ENCODE measurements at places on chromosomes 16 and 17.
A peak's percentile ranks its signal among the peaks of the same experiment; 100 is the strongest.

DNA sequence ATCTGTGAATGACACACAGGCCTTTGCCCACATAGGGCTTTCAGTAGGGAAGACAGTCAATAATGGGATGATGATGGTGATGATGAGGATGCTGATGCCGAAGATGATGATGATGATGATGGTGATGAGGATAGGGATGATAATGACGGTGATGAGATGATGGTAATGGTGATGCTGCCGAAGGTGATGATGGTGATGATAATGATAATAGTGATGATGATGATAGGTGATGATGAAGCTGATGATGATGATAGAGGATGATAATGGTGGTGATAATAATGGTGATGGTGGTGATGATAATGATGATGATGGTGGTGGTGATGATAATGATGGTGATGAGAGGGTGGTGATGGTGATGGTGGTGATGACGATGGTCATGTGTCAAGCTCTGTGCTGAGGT, 12.9 kb downstream of the FOXL1 start:
- no peak for DNase-seq

GRCh38 chr16:70331588-70332358, 14.9 kb upstream of the DDX19A start:
- DNase-seq, result no peak

GRCh38 chr17:65121916-65122806, 15.0 kb upstream of the RGS9 start:
- no peak for DNase-seq

DNA sequence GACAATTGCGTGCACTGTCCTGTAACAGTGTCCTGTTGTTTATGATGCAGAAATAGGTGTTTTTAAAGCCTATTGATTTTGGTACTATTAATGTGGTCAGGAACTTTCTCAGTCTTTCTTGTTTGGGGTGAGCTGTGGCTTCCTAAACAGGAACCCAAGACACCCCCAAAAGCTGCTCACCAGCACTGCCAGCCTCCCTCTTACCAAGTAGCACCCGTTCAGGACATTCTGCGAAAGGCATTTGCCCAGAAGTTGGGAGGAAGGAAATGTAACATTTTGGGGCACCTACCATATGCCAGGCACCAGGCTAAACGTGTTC, 21.6 kb upstream of the STH start:
- DNase-seq, result no peak

- DNase-seq, result peak; percentile 54
Observed at GRCh38 chr17:7882068-7882467, 6.5 kb upstream of the CHD3 start.

- no peak for DNase-seq
Observed at GRCh38 chr16:29687755-29688154, 8.8 kb downstream of the QPRT start.

DNA sequence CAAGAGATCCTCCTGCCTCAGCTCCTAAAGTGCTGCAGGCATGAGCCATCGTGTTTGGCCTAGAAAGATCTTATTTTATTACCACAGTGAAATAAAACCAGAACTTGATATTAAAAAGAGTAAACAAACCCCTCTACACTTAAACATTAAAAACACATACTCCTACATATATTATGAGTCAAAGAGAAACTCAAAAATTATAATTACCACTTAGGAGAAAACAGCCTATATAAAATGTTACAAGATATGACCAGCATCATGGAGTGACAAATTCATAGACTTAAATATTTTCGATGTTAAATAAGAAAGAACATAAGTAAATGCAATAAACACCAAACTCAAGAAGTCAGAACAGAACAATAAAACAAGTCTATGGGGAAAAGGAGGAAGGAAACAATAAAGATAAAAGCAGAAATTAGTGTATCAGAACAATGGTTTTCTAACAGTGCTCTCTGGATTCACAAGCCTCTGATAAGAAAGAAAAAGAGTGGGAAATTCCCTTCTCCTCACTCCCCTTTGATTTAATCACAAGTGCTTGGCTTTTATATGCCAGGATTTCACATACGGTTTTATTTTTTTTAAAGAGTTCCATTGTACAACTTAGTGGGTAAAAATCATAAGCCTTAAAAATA, 23.0 kb downstream of the SKAP1 start:
- DNase-seq, result no peak

DNA sequence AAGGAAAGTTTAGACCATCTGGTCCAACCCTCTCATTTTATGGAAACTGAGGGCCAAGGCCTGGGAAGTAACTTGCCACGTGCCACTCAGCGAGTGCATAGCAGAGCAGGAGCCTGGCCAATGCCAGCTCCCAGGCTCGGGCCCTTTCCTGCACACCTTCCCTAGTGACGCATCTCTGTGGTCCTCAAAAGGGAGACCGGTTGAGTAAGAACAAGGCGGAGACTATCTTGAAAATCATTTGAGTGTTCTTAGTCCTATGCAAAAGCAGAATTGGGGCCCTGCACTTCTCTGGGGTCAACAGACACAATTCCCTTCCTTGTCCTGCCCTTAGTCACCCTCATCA, 2.8 kb downstream of the CCL4 start:
- DNase-seq, result no peak

DNA sequence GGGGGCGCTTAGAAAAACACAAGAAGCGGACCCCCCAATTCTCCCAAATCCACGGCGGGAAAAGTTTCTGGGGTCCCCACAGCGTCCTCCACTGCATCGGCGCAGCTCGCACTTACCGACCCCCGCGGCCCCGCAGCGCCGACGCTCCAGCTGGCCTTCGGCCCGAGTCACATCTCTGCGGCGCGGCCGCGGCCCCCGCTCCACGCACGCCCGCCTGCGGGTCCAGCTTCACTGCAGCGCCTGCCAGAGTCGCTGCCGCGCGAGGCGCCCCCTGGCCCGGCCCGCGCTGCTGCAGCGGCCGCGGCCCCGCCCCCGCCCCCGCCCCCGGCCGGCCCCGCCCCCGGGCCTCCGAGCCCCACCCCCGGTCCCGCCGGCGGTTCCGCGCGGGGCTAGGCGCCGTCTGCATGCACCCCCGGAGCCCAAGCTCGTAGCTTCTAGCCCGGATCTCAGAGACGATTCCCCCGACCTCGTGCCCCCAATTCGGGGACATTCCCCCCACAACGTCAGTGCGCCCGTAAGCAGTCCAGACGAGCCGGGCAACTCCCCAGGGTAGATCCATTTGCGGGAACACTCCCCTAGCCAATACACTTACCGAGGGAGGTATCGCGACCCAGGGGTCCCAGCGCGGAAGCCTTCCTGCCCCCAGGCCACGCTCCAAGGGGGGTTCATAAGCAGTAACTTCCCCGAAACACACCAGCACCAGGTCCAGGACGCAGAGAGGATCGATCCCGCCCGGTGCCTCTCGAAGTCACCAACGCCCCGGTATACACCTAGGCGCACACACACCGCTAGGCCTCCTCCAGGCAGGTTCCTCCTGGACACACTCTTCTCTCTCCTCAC, at the start of gene GPRC5B:
Gene GPRC5B (minus strand): TSS at position 238 of the 840 bp plus-strand sequence. CDS start 12,003 bp downstream, outside the sequence.
- peak; percentile 19 for DNase-seq

DNA sequence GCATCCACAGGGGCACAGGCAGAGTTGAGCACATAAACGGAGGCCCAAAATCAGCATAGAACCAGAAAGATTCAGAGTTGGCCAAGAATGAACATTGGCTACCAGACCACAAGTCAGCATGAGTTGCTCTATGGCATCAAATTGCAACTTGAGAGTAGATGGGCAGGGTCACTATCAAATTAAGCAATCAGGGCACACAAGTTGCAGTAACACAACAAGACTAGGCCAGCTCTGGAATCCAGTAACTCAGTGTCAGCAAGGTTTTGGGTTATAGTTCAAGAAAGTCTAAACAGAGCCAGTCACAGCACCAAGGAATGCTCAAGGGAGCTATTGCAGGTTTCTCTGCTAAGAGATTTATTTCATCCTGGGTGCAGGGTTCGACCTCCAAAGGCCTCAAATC, 12.9 kb downstream of the G6PC1 start:
- DNase-seq, result no peak

DNA sequence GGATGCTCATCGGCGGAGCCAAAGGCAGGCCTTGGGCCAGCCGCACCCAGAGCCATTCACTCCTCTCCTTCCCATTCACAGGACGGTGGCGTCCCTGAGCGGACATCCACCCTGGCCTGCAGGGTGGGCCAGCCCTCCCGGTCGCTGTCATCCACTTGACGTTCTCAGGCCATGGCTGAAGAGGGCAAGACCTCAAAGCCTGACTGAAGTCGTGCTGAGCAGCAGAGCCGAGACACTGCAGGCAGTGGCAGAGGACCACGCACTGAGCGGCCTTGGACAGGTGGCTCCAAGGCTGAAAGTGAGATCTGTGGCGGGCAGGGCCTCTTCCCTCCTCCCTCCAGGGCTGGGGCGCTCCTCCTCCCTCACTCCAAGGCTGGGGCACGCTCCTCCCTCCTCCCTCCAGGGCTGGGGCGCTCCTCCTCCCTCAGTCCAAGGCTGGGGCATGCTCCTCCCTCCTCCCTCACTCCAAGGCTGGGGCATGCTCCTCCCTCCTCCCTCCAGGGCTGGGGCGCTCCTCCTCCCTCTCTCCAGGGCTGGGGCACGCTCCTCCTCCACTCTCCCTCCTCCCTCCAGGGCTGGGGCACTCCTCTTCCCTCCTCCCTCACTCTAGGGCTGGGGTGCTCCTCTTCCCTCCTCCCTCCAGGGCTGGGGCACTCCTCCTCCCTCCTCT, 24.1 kb downstream of the GNPTG start:
- no peak for DNase-seq

- no peak for DNase-seq
Observed at GRCh38 chr17:80106176-80106575, 4.8 kb downstream of the GAA start.

DNA sequence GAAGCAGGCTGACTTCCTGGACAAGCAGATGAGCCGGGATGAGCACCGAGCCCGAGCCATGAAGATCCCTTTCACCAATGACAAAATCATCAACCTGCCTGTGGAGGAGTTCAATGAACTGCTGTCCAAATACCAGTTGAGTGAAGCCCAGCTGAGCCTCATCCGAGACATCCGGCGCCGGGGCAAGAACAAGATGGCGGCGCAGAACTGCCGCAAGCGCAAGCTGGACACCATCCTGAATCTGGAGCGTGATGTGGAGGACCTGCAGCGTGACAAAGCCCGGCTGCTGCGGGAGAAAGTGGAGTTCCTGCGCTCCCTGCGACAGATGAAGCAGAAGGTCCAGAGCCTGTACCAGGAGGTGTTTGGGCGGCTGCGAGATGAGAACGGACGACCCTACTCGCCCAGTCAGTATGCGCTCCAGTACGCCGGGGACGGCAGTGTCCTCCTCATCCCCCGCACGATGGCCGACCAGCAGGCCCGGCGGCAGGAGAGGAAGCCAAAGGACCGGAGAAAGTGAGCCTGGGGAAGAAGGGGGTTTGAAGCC, 11.0 kb downstream of the NFE2L1 start:
- DNase-seq, result no peak

DNA sequence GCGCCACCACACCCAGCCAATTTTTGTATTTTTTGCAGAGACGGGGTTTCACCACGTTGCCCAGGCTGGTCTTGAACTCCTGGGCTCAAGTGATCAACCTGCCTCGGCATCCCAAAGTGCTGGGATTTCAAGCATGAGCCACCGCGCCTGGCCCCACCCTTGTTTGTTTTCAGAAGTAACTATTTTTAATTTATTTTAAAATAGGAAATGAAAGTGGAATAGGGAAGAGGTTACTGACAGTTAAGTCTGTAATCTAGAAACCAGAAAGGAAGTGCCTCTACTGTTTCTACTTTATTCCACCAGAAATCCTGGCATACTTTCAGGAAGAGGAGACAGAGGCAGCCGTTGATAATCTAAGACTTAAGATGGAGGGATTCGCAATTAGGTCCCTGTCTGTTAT, 225.6 kb downstream of the TANC2 start:
- DNase-seq, result no peak

GRCh38 chr16:49439050-49439449, 65.4 kb downstream of the C16orf78 start:
- DNase-seq, result no peak

GRCh38 chr17:73956595-73957465, 246.6 kb upstream of the RPL38 start:
- peak; percentile 56 for DNase-seq

GRCh38 chr16:15477802-15478201, 43.4 kb downstream of the BMERB1 start:
- no peak for DNase-seq

DNA sequence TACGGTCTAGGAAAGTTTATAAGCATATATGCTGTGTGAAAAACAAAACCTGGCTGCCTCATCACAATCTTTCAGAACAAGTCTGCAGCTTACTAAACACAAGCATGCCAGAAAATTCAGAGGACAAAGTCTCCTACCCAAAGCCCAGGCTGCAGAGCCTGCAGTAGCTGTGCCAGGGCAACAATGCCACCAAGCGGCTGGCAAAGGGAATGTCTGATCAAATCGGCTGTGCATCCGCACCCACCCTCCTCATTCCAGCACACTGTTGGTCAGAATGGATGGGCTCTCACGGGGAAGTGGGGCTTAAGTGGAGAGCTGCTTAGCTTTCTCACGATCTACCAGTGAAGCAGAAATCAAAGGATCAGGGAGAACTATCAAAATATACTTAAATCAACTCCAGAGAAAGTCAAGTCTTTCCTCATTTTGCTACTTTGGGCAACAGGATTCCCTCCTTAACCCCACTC, 73.5 kb downstream of the CYTH1 start:
- peak; percentile 24 for DNase-seq

DNA sequence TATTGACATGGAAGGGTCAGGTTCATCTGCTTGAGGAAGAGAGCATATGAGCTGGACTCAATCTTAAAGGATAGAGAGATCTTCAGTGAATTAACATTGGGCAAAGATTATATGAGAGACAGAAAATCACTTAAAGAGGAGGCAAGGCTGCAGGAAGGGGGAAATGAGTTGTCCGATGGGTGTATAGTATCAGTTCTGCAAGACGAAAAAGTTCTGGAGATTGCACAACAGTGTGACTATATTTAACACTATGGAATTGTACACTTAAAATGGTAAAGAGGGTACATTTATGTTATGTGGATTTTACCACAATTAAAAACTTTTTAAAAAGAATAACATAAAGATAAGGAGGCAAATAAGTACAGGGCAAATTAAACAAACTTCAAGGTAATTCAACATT, 80.7 kb downstream of the HELZ start:
- DNase-seq, result no peak

DNA sequence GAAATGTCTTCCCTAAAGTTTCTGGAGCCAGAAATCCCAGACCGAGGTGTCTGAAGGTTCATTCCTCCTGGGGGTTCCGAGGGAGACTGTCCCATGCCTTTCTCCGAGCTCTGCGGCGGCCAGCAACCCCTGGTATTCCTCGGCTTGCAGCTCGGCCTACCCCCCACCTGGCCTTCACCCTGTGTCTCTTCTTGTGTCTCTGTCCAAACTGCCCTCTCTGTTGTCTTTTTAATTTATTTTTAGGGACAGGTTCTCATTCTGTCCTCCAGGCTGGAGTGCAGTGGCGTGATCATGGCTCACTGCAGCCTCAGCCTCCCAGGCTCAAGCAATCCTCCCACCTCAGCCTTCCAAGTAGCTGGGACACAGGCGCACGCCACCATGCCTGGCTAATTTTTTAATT, 211.7 kb downstream of the SEC14L1 start:
- DNase-seq, result no peak

- no peak for DNase-seq
Observed at GRCh38 chr17:80203471-80203963, 16.6 kb downstream of the SGSH start.

- no peak for DNase-seq
Observed at GRCh38 chr17:81999976-82000802, 22.5 kb downstream of the CENPX start.

- DNase-seq, result no peak
Observed at GRCh38 chr17:57484081-57484666, 227.9 kb downstream of the MSI2 start.
